ENCODE measurements at places on chromosomes 5 and 9. TPM values are rescaled to one million over a fixed set of nuclear protein-coding genes. Genes with fewer than 3 reads are reported as not detected.

The PHF24 gene
- 40.1 TPM for total RNA-seq

The RLN1 gene
- 1.3 TPM for total RNA-seq

The CHSY3 gene
- total RNA-seq, result 26.6 TPM

The PCDHGB1 gene
- total RNA-seq, result 20.3 TPM

The PDCD1LG2 gene
- total RNA-seq, result 0.63 TPM

The LCN9 gene
- total RNA-seq, result not detected

The SPATA31A6 gene
- not detected for total RNA-seq

The TMEM252 gene
- total RNA-seq, result not detected

The RNF180 gene
- total RNA-seq, result 78.9 TPM

The TMED9 gene
- 24.4 TPM for total RNA-seq

The SMIM33 gene
- not detected for total RNA-seq

The CDX1 gene
- total RNA-seq, result not detected

The ECSCR gene
- total RNA-seq, result 4.7 TPM

The DRD1 gene
- 3.4 TPM for total RNA-seq

The AGXT2 gene
- not detected for total RNA-seq

The LSM11 gene
- total RNA-seq, result 72.3 TPM

The SLC1A3 gene
- 231 TPM for total RNA-seq

The CXXC5 gene
- 41.0 TPM for total RNA-seq

The AKNA gene
- total RNA-seq, result 16.3 TPM

The IPO11 gene
- 42.3 TPM for total RNA-seq

The SMIM15 gene
- 22.8 TPM for total RNA-seq

The DPYSL3 gene
- total RNA-seq, result 1,294 TPM

The LCN1 gene
- total RNA-seq, result not detected

The TRPM6 gene
- 2.5 TPM for total RNA-seq

The IRX1 gene
- not detected for total RNA-seq

The PCDHGA7 gene
- 23.8 TPM for total RNA-seq

The TBC1D13 gene
- 11.3 TPM for total RNA-seq

The ZNG1F gene
- 33.8 TPM for total RNA-seq

The TNC gene
- total RNA-seq, result 101 TPM

The NTNG2 gene
- 17.5 TPM for total RNA-seq

The TNFSF15 gene
- total RNA-seq, result under 0.01 TPM

The AFAP1L1 gene
- total RNA-seq, result 5.9 TPM

The HAPLN1 gene
- total RNA-seq, result 7.2 TPM

The NIPAL4 gene
- total RNA-seq, result not detected

The DPM2 gene
- total RNA-seq, result 13.5 TPM

The GEMIN5 gene
- total RNA-seq, result 25.4 TPM

The ZNF462 gene
- 182 TPM for total RNA-seq

The CNTNAP3B gene
- 118 TPM for total RNA-seq

The ITGA2 gene
- total RNA-seq, result 5.9 TPM

The CENPK gene
- total RNA-seq, result 11.3 TPM

The CARD9 gene
- 0.63 TPM for total RNA-seq

The MCC gene
- 11.0 TPM for total RNA-seq

The SAPCD2 gene
- 2.5 TPM for total RNA-seq

The SPATA31A3 gene
- not detected for total RNA-seq

The TRAF1 gene
- total RNA-seq, result 5.0 TPM

The C5orf24 gene
- total RNA-seq, result 88.9 TPM

The TLX3 gene
- not detected for total RNA-seq

The ORM2 gene
- not detected for total RNA-seq

The PTGDS gene
- 11.9 TPM for total RNA-seq

The HSPA4 gene
- total RNA-seq, result 109 TPM

The EFNA5 gene
- 15.7 TPM for total RNA-seq

The CDKN2A gene
- total RNA-seq, result not detected

The ARHGEF28 gene
- total RNA-seq, result 8.1 TPM

The PCDHGB5 gene
- total RNA-seq, result 41.6 TPM

All from parietal lobe (tissue), 2 donors.